HTR-8/SVneo (cell line): ENCODE measurements at places on chromosomes 7 and 10.

DNA sequence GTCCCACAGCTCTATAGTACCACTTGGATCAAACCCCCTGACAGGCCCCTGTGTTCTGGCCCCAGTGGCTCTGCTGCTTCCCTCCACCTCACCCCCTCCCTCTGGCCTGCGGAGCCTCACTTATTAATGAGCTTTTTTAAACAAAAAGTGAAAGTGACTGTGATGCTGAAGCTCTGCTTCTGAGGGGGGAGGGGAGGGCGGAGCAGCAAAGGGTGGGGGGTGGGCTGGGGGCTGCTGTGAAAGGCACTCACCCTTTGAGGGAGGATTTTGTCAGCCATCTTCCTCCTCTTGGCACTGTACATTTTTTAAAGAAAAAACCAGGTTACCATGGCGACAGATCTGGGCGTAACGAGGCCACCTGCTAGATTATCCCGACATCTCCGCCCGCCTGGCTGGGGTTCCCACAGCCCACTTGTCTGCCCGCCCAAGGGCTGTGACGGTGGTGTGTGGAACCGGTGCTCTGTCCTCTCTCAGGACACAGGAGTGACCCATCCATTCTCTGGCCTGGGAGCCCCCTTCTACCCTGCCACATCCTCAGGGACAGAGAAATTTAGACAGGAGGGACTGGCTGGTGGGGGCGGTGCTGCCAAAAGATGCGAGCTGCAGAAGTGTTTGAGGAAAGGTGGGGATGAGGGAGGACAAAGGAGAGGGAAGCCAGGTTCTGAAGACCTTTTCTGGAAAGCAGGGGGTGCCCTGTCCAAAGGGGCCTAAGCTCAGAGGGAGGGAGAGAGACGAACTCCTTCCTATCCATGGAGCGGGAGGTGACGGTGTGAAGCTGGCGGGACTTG is 4.9 kb downstream of the SMARCD3 start:
- no peak for DNase-seq

GRCh38 chr10:24849501-24850299 is 102.7 kb downstream of the PRTFDC1 start:
- no peak for DNase-seq

DNA sequence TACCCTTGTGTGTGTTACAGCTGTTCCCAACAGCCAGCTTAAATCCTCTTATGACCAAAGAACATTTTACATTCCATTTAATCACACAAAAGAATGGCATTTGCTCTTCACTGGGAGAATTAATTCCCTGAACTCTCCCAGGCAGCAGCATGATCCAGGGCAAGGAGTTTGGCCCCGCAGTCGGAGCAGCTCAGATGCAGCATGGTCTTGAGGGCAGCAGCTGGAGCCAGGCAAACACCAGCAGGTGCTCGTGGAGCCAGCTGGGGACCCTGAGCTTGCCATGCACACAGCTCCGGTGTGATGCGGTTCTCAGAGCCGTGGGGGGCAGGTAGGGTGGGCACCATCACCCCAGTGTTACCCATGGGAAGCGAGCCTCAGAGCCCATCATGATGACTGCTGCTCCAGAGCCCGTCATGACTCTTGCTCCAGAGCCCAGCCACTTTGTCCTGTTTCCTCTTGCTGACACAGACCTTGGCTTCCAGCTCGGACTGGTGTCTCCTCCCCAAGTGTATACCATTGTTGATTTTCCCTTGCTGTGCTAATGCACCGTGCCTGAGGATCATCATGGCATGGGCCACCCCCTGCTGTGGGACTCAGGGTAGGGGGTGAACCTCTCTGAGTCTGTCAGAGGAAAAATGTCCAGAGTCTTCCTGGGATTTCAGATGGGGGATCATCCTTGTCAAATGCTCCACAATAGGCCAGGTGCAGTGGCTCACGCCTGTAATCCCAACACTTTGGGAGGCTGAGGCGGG is 75.8 kb downstream of the ZRANB1 start:
- DNase-seq: no peak

DNA sequence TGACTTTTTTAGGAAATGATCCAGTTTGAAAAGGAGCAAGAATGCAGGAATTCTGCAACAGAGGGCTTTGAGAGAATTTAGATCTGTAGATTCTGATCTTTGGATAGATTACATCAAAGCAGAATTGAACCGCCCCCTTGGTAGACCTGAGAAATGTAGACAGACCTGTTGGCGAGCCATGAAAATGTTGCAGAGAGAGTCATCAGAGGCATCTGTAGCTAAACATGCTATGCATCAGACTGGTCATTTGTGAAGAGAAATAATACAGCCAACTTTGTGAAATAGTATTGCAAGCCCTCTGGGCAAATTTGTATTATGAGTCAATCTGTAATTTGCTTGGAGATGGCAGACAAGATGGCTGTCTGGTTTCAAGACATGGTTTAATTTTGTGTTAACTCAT is 4.3 kb upstream of the C1GALT1 start:
- no peak for DNase-seq

DNA sequence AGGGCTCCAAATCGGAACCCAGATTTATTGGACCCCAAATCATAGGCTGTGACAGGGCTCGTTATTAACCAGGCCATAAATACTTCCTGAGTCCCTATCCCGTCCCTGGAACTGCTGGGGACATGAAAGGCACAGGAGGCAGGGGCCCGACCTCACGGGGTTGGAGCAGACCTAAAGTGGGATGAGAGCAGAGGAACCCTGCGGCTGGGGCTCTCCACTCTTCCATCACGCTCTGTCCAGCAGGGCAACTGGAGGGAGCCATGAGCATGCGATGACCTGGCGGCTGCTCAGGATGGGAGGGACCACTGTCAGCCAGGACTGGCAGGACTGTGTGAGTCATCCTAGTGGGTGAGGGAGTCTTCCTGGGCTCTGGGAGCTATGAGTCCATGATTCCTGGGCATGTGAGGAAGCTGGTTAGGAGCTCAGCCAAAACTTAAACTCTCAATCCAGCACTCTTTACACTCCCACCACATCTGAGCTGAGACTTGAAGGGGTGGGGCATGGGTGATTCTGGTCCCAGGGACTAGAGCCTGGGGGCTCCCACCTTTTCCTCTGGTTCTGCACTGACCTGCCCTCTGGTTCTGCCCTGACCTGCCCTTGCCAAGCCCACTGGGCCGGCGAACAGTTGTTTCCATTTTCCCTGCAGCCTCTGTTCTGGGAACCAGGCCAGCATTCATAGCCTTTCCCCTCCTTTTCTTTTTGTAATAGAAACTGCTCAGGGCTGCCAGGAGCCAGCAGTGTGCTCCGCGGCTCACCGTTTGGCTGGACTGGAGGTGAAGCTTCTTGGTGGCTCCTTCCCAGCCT is 47.1 kb downstream of the SYPL1 start:
- peak; percentile 94 for DNase-seq

DNA sequence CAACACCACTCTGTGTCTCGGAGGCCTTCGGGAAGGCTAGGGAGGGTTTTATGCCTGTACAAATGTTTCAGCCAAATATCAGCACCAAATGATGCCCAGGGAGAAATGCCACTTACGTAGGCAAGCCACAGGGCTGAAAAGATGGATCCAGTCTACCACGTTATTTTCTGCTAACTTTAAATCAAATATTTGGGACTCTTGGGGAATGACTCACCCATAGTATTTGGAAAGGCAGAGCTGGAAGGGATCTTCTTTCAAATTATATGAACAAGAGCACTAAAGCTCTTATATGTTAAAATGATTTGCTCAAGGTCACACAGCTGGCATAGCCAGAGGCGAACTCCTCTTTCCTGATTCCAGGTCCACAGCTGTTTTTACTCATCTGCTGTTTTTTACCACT is 591.4 kb downstream of the SORCS1 start:
- DNase-seq: no peak

DNA sequence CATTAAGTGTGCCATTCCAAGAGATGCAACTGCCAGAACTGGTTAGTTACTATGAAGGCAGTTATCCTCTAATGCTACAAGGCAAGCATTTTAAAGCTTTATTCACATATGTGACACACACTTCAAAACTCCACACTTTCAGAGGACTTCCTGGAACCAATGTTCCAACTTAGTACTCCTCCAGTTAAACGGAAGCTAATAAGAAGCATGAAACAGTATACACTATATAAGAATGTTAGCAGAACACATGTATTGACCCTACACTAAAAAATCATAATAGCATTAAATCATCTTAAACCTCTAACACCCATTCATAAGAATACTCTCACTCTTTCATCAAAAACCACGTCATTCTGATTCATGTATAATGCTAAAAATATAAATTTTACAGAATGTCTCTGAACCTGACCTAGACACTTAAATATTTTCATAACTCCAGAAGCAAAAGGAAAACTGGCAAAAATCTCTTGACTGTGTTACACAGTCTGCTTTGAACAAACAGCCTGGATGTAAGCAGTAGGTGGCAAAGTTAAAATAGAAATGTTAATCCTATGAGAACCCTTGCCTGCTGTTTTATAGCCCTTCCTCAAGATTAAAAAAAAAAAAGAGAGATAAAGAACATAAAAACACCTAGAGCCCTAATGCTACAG is 135.0 kb downstream of the SEMA3C start:
- DNase-seq: no peak
